ENCODE measurements at places on chromosomes 1 and 21.

DNA sequence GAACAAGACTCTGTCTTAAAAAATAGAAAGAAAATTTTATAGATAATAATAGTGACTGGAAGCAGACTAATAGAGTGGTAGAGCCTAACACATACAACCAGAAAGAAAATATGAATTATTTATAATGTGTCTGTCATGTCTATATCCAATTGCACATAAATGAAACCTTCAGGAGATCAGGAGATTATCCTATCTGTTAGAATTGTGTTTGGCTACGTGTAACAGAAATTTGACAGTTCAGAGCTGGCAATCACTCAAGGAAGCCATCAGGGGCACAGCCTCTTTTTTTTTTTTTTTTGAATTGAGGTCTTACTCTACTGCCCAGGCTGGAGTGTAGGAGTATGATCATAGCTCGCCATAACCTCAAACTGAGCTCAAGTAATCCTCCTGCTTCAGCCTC, 157.2 kb downstream of the TGFB2 start:
- no peak for DNase-seq

- DNase-seq = no peak
Observed at GRCh38 chr1:211198111-211198510, 61.1 kb upstream of the RCOR3 start.

DNA sequence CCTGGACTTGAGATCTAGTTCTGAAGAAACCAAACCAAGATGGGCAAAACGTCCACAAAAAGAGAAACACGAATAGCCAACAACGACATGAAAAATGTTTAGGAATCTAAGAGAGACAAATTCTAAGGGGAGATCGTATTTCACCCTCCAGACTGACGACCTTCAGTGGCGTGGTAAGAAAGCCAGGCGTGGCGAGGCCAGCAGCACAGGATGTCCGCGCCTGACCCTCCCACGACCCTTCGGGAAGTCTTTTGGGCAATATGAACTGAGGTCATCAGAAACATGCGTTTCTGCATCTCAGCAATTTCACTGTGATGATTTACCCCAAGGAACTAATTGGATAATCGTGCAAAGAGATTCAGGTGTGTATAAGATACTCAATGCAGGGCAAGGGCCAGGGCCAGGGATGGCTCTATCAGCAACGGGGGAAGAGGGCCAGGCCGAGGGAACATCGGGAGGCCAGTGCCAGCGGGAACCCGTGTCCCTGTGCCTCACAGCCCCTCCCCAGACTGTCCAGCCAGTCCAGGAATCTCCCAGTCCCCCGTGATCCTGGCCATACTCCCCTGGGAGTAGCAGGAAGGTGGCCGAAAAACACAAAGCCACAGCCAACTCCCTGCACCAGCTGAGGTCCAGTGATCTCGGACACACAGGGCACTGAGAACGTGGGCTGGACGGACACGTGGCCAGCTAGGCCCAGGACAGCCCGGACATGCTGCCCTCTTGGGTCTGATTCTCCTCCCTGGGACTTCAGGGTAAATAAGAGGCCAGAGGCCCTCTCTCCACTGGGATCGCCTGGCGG, 53.6 kb upstream of the ADARB1 start:
- no peak for DNase-seq

DNA sequence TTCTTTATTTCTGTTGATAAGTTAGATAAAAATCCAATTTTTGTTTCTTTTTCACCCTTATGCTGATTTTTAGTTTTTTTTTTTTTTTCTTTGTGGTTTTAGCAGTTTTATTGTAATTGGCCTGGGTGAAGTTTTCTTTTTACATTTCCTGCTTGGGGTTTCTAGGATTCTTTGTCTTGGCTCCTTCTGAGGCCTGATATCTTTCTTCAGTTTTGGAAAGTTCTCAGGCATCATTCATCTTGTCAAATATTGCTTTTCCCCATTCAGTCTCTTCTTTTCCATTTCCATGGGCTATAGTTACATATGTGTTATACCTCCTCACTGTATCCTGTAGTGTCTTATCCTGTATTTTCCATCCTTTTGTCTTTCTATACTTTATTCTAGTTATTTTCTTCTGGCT, 28.5 kb downstream of the ST6GALNAC3 start:
- DNase-seq = no peak

DNA sequence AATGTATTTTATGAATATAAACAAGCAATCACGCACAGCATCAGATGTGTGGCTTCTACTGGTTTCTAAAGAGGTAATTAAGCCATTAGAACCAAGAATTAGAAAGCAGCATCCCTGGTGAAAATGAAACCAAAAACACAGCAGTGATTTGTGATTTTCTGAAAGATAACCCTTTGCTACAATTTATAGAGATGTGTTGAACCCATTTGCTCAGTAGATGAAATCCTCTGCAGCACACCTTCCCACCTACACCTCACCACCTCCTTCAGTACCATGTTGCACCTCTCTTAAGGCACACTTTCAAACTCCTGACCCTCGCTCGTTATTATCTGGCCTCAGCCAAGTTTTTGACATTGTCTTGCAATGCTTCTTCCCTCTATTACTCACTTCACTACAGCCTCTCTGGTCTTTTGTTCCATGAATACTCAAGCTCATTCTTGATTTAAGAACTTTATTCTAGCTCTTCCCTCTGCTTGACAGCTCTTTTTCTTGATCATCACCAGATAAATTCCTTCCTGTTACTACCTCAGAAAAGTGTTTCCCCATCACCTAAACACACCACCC, 38.6 kb downstream of the NSL1 start:
- no peak for DNase-seq

DNA sequence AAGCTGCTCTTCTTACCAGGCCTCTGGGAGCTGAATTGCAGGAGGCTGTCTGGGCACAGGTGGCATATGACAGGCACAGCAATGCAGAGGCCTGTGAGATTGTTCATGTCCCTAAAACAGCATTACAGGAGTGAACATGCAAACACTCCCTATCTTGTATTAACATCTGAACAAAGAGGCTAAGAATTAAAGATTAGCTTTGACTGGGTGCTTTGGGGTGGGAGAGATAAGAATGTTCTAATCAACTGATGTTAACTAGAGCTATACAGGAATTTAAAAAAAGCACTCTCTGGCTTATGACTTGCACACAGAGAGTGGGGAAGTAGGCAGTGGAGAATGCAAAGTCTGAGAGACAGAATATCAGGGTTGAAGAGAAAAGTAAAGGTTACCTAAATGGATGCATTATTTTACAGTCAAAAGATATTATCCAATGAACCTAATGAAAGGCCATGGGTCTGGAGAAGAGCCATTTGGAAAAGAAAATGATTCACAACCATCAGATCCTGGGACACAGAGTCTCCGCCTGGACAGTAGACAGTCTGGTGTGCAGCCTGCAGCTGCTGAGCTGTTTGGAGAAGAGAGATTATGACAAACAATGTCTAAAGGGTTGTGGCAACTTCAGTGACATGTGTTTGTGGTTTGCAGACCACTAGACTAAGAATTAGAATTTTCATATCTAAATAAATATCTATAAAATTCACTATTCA, 20.2 kb downstream of the DPT start:
- DNase-seq = no peak

GRCh38 chr1:162471290-162471853, 26.2 kb upstream of the UHMK1 start:
- no peak for DNase-seq

DNA sequence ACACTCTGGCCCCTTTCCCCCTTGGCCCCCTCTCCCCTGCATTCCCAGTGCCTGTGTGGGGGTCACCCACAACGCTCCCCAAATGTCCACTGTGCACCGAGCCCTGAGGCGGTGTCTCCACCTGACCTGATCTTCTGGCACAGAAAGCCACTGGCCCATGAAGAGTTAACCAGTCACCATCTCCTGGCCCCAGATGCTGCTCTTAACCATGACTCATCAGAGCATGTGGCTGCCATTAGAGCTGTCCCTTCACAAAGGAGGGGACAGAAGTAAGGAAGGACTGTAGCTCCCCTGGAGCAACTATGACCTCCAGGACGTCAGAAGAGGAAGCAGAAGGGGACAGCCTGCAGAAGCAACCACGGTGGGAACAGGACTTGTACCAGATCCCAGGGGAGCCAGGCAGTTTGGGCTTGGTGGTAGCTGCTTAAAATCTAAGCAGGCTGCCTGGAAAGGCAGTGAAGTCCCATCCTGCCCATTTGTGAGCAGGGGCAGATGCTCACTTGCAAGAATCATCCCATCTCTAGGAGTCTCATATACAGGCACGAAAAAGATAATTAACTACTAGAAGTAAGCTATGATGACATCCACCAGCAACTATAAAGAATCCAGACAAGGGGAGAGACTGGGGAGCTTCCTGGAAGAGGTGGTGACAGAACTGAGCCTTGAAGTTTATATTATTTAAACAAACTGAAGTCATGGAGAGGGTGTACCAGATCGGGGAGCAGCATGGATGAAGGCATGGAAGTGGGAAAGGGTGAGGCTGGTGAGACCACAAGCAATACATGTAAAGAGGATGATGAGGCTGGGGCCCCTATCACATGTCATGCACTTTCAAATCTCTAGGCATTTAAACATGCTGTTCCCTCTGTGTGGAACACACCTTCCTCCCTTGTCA, 1.1 kb upstream of the TTC39A start:
- DNase-seq = no peak

- DNase-seq = no peak
Observed at GRCh38 chr1:87686136-87686495, 357.4 kb downstream of the LMO4 start.

DNA sequence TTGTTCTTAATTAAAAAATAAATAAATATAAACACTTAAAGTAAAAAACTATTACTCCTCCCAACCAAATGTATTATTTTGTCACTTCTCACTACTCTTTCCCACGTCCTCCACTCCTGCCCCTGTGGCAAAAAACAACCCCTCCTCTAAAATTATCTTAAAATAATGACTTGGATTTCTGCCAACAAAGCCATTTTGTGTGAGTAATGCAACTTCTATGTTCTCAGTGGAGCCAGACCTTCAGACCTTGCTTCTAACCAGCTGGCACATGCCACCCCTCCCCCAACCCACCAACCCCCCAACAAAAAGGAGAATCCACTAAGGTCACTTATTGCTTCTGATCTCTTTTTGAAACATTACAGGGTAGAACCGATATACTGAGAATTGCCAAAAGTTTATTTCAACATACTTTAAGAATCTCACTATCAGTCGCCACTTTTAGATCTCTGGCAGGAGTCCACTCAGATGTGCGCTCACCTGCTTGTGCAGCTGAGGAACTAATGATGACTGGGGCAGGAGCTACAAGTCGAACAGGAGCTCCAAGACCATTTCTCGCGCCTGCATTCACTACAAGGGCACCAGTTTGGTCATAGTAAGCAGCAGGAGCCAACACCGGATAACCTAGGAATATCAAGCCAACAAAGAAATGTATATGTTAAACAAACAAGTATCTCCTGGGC, 58.3 kb upstream of the SDC3 start:
- DNase-seq = no peak

- no peak for DNase-seq
Observed at GRCh38 chr21:36851121-36851520, 115.3 kb downstream of the HLCS start.

DNA sequence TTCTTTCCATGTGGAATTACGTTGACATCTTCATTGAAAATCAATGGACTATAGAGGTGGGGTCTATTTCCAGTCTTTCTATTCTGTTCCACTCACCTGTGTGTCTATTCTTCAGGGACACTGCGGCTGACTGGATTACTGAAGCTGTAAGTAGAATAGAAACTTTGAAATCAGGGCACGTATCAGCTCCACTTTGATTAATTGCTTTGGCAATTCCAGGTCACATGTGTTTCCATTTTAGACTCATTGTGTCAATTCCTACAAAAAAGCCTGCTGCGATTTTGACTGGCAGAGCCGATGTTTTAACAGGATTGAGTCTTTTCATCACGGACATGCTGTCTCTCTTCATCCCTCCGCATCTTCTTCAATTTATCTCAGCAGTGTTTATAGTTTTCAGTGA, 20.9 kb upstream of the RNF223 start:
- no peak for DNase-seq

DNA sequence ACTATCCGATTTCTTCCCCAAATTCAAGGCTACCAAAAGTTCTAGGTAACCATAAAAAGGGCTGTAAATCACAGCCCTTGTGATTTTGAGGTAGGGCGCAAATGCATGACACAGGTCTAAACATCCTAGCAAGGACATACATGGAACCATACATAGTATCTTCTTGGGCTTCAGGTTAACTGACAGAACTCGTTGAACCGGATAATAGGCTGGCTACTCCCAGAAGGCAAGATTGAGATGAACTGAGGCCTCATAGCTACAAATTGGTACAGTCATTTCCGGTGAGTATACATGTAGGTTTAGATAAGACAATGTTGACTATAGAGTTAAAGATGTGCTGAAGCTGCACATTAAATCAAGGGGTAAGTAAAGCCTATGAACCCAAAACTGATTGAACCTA, 27.3 kb upstream of the TP53BP2 start:
- DNase-seq = no peak

GRCh38 chr1:210352575-210352974, 23.9 kb downstream of the HHAT start:
- DNase-seq = no peak

DNA sequence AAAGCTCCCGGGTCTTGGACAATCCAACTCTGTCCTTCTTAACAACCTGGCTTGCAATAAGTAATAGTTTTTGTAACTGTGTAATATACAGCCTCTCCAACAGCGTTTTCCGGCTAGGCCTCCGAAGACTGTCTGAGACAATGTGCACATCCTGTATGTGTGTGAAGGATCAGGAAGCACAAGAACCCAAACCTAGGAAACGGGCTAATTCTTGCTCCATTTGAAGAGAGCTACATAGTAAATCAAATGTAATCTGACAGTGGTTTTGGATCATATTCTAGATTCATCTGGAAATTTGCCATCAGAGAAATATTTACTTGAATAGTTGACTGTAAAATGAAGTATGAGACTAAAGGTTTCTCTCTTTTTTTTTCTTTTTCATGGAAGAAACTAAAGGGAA, 1.2 kb downstream of the GPR52 start:
- DNase-seq = no peak

- no peak for DNase-seq
Observed at GRCh38 chr1:235022341-235022980, 106.2 kb downstream of the TOMM20 start.

DNA sequence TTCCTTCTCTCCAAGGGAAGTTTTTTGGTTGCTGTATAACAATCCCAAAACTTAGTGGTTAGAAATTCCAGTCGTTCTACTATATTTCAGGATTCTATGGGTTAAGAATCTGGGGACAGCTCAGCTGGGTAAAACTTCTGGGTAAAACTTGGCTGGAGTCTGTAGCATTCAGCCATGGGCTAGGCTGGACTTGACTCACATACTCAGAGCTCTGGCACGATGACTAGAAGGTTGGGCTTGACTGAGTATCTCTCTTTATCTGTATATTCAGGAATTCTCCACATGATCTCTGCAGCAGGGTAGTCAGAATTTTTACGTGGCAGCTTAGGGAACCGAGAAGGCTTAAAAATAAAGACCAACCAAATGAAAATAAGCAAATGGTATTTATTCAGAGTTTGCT, 28.2 kb upstream of the HRNR start:
- no peak for DNase-seq

- DNase-seq = no peak
Observed at GRCh38 chr1:44367944-44368343, 12.9 kb upstream of the ERI3 start.

DNA sequence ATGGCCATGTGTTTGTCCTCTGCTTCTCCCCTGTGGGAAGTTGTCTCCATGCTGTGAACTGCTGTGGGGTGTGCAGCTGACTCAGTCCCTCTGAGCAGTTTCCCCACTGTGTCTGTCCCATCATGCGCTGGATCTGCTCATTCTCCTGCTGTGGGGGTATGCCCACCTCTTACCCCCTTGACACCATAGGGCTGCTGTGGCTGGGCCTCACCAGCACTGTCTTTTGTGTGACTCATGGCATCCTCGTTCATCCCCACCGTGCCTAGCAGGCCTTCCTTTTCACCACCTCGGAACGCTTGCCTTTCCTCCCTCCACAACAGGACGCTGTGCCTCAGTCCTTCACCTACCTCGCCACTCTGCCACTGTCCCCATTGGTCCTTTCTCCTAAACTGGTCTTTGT, 27.3 kb downstream of the VANGL2 start:
- DNase-seq = no peak

Data from stimulated activated CD4-positive, alpha-beta T cell treated with anti-CD3 and anti-CD28 coated beads, Interleukin-15, amount 100 ng/mL, for 24 hours (primary cell).